ENCODE measurements at places on chromosomes 3 and 15.

DNA sequence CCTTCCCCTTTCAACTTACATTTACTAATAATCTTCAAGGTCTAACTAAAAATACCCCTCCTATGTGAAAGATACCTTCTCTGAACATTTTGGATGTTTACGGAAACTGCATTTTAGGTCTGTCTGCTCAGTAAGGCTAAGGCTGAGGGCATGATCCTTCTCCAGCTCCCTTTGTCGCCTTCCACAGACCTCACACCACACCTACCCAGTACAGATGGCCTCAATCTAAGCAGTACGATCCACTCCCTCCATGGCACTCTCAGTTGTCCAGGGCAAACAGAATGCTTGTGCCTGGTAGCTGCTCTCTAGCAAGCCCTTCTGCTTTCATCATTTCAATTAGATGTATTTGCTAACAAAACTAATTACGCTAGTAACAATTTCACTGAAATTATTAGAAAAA, 178.3 kb downstream of the CNTN3 start:
- DNase-seq = no peak

GRCh38 chr3:122255757-122256439, 69.2 kb upstream of the CSTA start:
- DNase-seq = no peak

GRCh38 chr15:76976572-76977270, 18.2 kb upstream of the PSTPIP1 start:
- no peak for DNase-seq

GRCh38 chr15:70034596-70034995, 63.1 kb downstream of the TLE3 start:
- no peak for DNase-seq

GRCh38 chr15:77009646-77010311, 14.9 kb downstream of the PSTPIP1 start:
- DNase-seq = no peak

GRCh38 chr15:71139241-71139640, 24.0 kb downstream of the THSD4 start:
- DNase-seq = no peak

DNA sequence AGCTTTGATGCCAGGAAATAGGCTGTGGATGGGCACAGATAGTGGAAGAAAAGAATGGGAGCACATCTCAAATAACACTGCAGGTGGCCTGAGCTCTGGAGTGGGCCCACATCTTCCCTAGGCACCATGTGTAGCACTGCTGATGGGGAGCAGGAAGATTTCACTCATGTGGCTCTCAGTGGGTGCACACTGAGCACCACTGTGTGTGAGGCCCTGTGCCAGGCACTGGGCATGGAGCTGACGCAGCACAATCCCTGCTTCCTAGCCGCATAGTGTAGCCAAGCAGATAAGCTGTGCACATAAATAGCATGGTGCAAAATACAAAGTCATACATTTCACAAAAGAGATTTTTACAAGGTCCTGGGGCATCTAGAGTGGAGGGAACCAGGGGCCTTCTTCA, 101.6 kb downstream of the MOBP start:
- DNase-seq = no peak

- DNase-seq = no peak
Measured at GRCh38 chr15:43370310-43370974, 401 bp downstream of the ZSCAN29 start.

GRCh38 chr3:27681249-27681748, 40.8 kb downstream of the EOMES start:
- DNase-seq = no peak

DNA sequence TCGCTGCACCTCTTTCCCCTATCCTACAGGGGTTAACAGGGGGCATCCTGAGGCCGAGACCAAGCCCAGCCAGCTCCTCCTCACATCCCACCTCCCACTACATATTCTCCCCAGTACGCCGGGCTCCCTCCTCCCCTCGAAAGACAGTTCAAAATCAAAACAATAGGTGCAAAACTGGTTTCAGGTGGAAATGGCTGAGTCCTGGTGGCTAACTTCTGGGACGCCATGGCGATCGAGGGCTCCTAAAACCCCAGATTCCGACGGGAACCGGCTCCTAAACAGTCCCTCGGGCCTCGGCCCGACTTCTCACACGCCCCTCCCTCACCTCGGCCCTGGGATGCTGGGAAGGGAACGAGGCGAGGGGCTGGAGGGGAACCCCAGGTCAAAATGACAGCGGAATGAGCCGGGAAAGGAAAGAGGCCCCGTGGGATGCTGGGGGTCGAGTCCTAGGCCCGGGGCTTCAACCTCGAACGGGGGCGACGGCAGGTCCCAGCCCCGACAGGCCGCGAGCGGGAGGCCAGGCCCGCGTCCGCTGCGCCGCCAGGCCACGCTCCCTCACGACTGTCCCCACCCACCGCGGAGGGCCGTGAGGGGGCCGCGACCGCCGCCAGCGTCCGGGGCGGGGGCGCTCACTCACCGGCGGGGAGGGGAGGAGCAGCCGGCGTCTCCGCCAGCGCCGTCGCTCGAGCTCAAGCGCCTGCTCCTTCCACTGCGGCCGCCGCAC, 492 bp downstream of the TMCC1 start:
- peak; percentile 10 for DNase-seq
